Posterior vena cava (tissue), 2 donors: ENCODE measurements at places on chromosomes 6 and 20. TPM values are rescaled to one million over a fixed set of nuclear protein-coding genes. Genes with fewer than 3 reads are reported as not detected.

CDH26 gene
- 0.52 TPM for total RNA-seq

C6orf136 gene
- total RNA-seq: 13.4 TPM

BNIP5 gene
- not detected for total RNA-seq

ESR1 gene
- 9.4 TPM for total RNA-seq

RIPPLY2 gene
- not detected for total RNA-seq

GRCh38 chr6:167800549-167800948 lies 26.2 kb upstream of the AFDN start:
- DNase-seq: no peak

GRCh38 chr6:107655245-107655644 lies 165.3 kb downstream of the SOBP start:
- DNase-seq: no peak

DNA sequence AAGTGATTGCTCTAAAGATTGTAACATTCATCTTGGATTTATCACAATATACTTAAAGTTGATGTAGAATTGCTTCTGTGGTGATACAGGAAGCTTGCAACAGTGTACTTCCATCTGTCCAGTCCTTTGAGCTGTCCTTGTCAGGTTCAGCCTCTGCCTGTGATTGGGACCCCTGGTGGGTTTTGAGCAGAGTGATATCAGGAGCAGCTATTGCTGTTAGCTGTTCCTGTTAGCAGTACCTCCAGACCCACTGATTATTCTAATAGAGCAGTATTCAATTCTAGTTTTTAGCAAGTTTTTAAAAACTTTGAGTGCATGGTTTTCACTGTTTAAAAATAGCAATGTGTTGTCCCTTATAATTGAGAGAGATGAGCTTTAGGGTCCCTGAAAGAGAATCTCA lies 48.8 kb downstream of the TULP4 start:
- DNase-seq: no peak
